Ureter (tissue), 1 donor: ENCODE measurements at places on chromosomes 5 and 9. TPM values are rescaled to one million over a fixed set of nuclear protein-coding genes. Genes with fewer than 3 reads are reported as not detected.

Gene WDR38
- not detected for total RNA-seq

GRCh38 chr5:126143622-126144021 lies 279.6 kb upstream of the GRAMD2B start:
- no peak for DNase-seq

DNA sequence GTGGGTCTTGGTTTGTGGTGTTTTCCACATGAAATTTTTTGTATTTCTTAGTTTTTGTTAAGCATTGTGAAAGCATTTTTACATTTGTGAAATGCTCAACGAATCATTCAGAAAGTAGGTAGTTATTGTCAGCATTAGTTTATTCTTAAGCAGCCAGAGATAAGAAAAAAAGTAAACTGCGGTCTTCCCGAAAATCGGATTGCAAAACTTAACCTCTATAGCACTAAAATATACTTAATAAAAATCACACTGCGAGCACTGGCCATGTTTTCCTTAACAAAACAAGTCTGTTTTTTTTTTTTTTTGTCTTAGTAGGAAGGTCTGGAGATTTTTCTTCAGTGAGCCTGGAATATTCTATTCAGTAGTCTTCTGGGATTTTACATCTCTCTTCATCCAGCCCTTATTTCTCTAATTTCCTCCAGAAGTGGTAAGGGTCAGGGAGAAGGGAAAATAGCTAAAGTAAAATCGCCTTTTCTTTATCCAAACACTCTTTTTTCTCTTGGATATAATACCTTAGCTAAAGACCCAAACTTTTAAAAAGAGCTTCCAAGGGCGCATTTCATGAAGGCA lies 289.9 kb downstream of the DMAC1 start:
- DNase-seq = no peak

DNA sequence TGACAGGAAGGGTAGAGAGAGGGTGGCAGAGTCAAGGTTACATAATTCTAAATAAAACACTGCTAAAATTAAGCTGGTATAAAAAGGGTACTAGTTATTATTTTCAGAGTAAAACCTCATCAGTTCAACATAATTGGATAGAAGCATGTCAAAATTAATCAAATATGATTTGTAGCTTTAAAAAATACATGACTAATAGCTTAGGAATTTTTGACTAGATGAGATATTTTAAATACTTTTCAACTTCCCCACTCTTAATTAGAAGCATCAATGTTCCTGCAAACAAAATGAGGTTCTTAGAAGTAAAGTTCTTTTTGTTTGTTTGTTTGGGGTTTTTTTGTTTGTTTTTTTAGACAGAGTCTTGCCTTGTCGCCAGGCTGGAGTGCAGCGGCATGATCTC lies 29.1 kb downstream of the HTR4 start:
- DNase-seq = no peak

GRCh38 chr9:7178729-7179128 lies 421.0 kb downstream of the KDM4C start:
- DNase-seq = no peak

Gene TCF7
- 3.6 TPM for total RNA-seq

Gene PCDHGA8
- 3.3 TPM for total RNA-seq

Gene GARNL3
- total RNA-seq = 59.0 TPM

DNA sequence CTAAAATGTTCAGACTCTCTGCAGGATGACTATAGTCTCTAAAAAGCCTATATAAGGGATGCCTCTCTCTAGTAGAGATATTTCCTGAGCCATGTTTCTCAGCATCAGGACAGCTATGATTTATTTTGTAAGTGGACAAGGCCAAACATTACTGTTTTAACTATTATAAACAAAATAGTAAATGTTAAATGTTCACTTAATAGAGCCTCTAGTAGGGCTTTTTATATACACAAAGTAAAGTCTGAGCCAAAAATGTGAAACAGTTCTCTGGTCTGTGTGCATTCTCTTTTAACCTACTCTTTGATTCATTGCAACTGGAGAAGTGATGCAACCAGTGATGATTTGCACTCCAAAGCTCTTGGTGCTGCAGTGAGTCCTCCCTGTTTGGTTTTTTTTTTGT lies 220.5 kb downstream of the GDNF start:
- no peak for DNase-seq

Gene PCDHA6
- 0.96 TPM for total RNA-seq

GRCh38 chr9:90919883-90920282 lies 118.3 kb downstream of the SYK start:
- no peak for DNase-seq

Gene PTCD2
- 17.0 TPM for total RNA-seq

Gene RANBP3L
- 8.1 TPM for total RNA-seq

Gene CNTFR
- total RNA-seq = 9.4 TPM

- DNase-seq = peak; percentile 48
Observed at GRCh38 chr5:83467371-83468035, 4.0 kb upstream of the VCAN start.

Gene SPOCK1
- 15.6 TPM for total RNA-seq

- no peak for DNase-seq
Observed at GRCh38 chr5:5218396-5218795, 78.3 kb downstream of the ADAMTS16 start.

GRCh38 chr5:56588636-56589480 lies 226.5 kb upstream of the MAP3K1 start:
- DNase-seq = peak; percentile 51

DNA sequence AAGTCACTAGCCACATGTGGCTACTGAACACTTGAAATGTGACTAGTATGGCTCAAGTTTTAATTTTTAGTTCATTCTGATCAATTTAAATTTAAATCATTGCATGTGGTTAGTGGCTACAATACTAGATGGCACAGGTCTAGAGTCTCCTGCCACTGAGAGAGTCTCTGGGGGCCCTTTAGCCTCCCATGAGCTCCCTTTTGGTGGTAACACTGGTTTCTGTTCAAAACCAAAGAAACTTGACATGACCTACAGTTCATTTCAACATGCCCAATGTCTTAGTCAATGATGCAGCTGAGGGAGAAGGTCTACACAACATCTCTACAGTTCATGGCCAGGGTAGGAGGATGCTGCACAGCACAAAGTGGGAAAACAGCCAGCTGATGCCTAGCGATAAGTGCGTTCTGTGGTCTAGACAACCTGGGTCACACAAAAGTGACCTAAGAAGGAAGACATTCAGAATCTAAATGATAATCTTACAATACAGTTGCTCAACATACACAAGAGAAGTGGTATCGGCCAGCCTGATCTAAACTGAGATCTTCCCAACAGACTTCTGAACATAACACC lies 121.0 kb downstream of the AUH start:
- no peak for DNase-seq

DNA sequence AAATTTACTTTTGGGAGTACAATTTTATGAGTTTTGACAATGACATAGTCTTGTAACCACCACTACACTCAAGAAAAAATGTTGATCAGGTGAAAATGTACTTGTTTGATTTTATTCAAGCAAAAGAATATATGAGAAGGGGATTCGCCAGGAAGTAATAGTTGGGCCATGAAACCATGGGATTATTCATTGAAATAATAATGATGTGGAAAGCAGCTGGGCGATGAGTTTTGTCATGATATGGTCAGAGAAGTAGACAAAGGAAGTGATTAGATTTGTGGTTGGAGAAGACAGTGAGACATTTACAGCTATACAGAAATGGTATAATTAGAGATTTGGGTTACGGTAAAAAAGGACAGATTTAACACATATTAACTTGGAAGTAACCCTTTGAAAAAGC lies 11.2 kb downstream of the HMGCR start:
- no peak for DNase-seq

DNA sequence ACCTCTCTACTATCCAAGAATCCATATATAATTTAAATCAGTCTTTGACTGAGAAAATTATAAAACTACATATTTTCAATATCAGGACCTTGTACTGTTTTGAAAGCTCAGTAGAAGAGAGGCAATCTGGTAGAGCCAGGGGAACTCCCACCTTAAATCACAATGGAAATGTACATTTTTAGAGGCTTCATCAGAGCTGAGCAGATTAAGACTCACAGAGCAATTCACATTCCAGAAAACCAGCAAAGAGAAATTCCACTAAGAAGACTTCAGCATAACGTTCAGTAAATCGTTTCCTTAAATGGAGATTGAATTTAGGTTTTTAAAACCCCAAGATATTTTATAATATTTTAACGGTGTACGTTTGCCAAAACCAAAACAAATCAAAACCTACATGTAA lies 227.8 kb upstream of the TRPM3 start:
- DNase-seq = no peak

DNA sequence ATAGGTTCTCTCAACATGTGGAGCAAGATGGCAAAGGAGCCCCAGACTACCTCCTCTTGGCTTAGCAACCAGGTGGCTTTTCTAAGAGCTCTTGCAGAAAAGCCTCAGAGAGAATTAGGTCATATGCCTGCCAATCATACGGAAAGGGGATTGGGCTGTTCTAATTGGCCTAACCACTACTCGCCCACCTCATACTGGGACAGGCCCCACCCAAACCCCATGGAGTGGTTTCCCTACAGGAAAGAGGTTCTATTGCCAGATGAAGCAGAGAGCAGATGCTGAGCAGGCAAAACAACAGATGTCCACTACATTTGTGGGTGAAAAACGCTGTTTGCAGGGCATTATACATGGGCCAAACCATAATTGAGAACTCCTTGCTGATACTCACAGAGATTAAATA lies 29.0 kb downstream of the ABLIM3 start:
- no peak for DNase-seq

DNA sequence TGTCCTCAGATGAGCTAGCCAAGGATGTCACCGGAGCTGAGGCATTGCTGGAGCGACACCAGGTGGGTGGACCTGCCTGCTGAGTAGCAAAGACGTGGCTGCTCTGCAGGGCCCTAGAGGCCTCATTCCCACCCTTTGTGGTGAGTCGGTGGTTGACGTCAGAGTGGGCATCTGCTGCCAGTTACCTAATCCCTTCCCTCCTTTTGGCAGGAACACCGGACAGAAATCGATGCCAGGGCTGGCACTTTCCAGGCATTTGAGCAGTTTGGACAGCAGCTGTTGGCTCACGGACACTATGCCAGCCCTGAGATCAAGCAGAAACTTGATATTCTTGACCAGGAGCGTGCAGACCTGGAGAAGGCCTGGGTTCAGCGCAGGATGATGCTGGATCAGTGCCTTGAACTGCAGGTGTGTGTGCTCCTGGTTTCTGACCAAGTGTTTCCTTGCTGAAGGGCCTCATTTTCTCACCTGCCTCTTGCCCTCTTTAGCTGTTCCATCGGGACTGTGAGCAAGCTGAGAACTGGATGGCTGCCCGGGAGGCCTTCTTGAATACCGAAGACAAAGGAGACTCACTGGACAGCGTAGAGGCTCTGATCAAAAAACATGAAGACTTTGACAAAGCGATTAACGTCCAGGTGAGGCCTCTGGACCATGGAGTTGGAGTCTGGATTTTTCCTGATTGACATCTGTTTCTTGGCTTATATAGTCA lies 48.9 kb downstream of the DYNC2I2 start:
- DNase-seq = peak; percentile 64

Gene PCDHB6
- total RNA-seq = 1.6 TPM

Gene NUTM2G
- not detected for total RNA-seq

Gene C6
- 2.5 TPM for total RNA-seq

Gene SERF1A
- 10.3 TPM for total RNA-seq

- DNase-seq = no peak
Observed at GRCh38 chr9:96458226-96458625, 8.3 kb downstream of the HABP4 start.

DNA sequence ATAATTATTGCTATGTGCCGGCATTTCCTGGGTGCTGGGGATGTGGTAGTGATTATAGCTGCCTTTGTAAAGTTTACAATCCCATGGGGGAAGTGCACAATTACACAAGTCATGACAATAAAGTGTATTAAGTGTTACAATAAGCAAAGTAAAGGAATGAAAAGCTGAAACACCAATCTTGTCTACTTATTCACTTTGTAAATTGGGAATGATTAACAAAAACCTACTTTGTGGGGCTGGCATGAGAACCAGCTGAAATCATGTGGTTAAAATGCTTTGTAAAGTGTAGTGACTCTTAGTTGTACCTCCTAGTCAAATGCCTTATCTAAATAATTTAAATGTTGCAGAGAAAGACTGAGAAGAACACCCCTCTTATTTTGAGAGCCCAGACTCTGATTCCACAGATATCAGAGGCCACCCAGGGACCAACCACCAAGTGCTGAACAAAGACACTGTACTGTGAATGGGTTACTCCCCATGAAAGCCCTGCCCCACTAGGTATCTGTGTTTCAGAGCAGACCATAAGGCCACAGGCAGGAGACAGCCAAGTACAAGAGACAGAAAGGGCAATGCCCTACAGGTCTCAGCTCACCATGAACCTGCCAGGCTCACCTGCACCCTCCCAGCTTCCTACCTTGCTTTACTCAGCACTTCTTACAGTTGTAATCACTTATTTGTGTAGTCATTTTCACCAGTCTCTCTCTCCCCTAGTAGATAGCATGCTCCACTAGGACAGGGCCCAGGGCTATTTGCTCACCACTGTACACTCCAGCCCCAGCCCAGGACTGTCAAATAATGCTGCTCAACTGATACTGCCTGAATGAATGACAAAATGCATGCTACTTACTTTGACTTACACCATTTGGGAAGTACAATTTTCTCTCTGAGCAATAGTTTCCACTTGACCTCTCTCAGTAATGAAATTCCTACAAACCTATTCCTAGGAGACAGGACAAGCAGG lies 101.6 kb upstream of the APC start:
- no peak for DNase-seq

GRCh38 chr9:132025766-132026165 lies 53.9 kb downstream of the MED27 start:
- DNase-seq = no peak

Gene ARSK
- total RNA-seq = 5.2 TPM

Gene PSAT1
- total RNA-seq = 139 TPM

Gene PRSS3
- 6.5 TPM for total RNA-seq

DNA sequence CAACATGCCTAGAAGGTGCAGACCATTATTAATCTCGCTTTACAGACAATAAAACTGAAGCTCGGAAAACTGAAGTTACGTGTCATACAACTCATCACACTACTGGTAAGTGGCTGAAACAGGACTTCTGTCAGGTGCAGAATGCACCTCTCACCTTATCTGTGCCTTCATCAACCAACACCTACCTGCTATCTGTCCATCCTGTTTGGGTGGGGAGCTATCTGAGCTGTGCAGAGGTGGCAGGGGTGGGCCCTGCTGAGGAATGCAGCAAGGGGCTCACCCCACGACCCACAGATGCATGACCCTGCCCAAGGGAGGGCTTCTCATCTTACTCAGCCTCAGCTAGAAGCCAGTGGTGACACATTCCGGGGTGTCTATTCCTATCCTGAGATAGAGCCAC lies 81.6 kb downstream of the SLIT3 start:
- DNase-seq = no peak

DNA sequence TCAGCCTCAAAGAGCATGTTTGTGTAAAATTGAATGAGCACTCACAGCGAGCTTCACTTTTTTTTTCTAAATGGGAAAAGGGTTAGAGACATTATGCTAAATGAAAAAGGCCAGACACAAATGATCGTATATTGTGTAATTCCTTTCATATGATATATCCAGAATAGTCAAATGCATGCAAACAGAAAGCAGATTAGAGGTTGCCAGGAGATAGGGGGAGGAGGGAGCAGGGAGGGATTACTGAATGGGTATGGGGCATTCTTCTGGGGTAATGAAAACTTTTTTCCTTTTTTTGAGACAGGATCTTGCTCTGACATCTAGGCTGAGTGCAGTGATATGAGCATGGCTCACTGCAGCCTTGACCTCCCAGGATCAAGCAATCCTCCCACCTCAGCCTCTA lies 47.1 kb downstream of the DMAC1 start:
- no peak for DNase-seq

Gene ORM2
- total RNA-seq = not detected

Gene CD72
- total RNA-seq = 2.0 TPM
